Fibroblast of upper back skin (primary cell): ENCODE measurements at places on chromosomes 6 and 20.
A peak's percentile ranks its signal among the peaks of the same experiment; 100 is the strongest.

GRCh38 chr20:2914160-2914559, 40.9 kb downstream of the PTPRA start:
- DNase-seq, result peak; percentile 8

DNA sequence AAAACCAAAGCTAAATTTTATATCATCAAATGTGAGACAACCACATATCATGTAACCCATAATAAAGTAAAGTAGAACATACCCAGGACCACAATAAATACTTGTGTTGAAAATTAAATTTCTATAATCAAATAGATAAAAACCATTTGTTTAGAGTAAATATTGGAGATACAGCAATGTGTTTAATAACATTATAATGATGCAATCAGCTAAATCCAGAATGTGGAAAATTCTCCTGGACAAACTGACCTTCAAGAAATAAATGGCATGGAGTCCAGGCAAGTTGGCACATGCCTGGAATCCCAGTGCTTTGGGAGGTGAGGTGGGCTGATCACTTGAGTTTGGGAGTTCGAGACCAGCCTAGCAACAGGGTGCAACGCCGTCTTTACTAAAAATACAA, 84.0 kb downstream of the GPX5 start:
- DNase-seq, result no peak

DNA sequence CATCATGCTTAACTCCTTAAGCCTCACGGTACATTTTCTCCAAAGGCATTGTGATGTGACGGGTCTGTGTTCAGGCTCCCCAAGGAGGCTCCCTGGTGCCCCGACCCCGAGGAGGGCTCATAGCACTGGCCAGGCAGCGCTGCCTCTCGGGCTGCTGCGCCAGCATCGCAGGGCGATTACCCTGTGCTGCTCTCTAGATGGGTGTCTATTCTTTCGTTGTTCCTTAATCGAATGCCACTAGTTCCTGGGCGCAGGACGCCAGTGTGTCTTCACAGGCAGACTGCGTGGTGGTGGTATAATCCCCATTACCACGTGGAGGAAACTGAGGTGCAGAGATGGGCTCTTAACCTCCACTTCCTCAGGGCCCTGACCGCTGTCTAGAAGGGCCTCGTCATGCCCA, 267.4 kb downstream of the CDH4 start:
- no peak for DNase-seq

DNA sequence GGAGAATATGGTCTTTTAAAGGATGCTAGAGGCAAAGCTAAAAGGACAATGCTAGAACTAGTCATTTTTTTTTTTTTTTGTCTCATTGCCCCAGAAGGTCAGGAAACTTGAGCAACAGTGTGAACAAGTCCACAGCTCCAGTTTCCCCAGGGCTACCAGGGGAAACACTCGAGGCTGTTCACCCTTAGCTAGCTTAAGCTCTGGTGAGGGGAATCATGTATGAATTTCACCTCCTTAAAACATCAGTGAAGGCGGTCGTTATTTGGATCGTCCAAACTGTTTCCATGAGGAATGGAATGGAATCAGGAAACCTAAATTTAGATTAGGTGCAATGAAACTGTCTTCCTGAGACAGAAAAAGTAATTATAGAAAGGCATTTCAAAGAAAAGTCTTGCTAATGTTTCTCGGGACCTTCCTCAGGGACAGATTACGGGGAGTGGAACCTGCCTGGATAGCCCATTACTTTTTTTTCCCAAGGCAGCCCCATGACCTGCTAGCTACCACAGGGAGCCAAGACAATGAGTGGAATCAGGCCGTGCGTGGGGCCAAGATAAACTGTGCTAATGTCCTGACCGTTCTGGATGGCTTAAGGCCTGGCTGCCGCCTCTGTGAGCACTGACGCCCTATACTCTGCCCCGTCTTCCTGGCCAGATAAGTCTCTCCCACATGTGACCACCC, 164.8 kb upstream of the SGK1 start:
- no peak for DNase-seq

- DNase-seq, result no peak
These were observed 768.4 kb upstream of the DEFB115 start for GRCh38 chr20:30488941-30489613.

- no peak for DNase-seq
These were observed 44.9 kb downstream of the ZNF334 start for GRCh38 chr20:46468508-46468907.

DNA sequence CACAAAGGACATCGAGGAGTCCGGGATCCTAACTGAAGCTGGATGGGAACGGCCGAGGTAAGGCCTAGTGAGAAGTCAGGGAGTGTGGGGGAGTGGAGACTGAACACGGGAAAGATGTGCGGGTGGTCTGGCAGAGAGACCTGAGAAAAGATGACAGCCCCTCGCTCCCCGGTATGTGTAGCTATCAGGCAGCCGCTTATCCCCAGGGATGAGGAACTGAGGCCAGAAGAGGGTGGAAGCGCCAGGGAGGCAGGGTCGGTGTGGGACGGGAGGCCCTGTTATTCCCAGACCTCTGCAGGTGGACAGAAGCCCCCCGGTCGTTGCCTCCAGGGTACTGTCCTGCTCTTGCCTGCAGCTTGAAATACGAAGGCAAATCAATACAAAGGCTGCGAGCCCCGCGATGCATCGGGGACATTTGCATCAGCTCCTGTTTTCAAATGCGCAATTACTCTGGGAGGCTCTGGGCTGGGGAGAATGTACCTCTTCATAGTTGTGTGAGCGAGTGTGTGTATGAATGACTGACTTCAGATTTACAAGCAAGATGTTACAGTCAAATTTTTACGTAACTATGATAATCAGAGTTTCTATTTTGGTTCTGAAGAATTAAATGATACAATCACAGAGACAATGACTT, 221.3 kb downstream of the QKI start:
- no peak for DNase-seq

GRCh38 chr6:63510849-63511248, 61.4 kb upstream of the LOC128125822 start:
- DNase-seq, result no peak

- no peak for DNase-seq
These were observed 747.8 kb downstream of the MAFB start for GRCh38 chr20:39941245-39941644.

DNA sequence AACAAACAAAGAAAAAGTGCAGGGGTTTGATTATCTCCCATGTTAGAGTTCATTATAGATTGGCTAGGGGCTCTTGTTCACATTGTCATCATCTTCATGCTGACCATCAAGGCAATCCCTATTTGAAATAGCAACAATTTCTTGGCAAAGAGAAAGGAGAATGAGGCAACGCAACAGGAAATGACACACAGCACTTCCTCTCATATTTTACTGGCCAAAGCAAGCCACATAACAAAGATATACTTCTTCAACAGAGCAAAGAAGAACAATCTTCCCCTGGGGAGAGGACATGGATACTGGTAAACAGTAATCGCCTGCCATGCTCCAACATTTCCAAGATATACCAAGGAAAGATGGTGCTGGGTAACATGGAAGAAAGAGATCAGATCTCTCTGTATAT, 29.8 kb downstream of the EPM2A start:
- peak; percentile 50 for DNase-seq

DNA sequence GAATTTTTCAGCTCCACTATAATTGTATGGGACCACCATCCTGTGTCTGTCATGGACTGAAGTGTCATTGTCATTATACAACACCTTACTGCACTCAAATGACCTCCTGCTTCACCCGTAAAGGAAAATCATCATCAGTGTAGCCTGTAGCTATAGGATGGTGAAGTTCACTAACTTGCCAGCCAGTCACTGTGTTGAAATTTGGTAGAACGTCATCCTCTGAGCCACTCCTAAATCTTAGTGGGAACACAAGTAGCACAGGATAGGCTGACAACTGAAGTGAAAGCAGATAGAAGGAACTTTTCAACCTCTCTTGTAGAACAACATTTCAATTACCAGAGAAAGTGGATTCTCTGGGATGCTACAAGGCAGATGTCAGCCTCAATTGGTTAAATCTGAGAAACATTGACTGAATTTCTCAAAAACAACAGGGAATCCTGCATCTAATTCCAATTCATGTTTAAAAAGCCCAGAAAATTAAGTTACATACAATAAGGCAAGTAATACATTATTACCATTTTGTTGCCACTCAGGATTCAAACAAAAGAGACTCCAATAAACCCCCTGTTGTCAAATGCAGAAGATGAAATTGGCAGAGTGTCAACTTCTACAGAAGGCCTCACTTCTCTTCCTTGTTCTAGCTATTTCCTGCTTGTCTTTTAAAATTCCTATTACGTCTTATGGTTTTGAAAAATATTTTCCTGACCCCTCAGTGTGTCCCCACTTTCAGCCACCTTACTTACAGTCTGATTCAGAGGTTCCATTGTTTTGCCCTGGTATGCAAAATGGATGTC, 647.9 kb upstream of the AGPAT4 start:
- peak; percentile 18 for DNase-seq

DNA sequence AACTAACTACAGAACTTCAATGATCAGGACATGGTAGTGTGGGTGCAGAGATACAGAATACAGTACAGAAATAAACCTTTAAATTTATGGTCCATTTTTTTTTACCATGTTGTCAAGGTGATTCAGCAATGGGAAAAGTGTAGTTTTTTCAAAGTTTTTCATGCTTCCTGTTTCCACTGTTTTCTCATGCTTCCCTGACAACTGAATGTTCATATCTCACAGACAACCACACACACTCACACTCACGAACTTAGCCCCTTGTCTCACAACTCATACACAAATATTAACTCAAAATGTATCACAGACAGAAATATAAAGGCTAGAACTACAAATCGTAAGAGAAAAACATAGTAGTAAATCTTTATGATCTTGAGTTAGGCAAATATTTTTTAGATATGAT, 232.6 kb upstream of the CDYL start:
- DNase-seq, result no peak

DNA sequence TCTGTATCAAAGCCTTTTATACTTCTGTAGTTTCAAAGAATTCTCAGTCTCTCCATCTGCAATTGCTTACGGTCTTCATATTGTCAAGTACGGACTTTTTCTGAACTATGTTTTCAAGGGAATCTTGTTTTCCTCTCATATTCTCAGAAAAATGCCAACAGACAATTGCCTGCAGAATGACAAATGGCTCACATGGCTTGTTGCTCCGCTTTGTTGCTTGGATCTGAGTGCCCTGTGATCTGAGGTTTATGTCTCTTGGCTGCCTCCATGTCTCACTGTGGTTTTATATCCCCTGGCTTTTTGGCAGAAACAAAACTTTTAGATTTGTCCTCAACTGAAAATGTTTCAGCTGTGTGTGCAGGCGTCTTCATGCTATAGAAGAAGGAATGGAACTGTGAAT, 285.4 kb upstream of the CHD6 start:
- no peak for DNase-seq

GRCh38 chr6:161128230-161128629, 136.7 kb downstream of the MAP3K4 start:
- no peak for DNase-seq

- DNase-seq, result peak; percentile 82
These were observed 72.0 kb upstream of the BACH2 start for GRCh38 chr6:90368601-90369000.

- no peak for DNase-seq
These were observed 69.9 kb upstream of the BTBD3 start for GRCh38 chr20:11847827-11848226.

- peak; percentile 62 for DNase-seq
These were observed 19.9 kb downstream of the EZR start for GRCh38 chr6:158799051-158799792.

GRCh38 chr6:87487555-87487954, 14.8 kb downstream of the SLC35A1 start:
- no peak for DNase-seq

- no peak for DNase-seq
These were observed 268.8 kb downstream of the ZNF217 start for GRCh38 chr20:53324816-53325215.

DNA sequence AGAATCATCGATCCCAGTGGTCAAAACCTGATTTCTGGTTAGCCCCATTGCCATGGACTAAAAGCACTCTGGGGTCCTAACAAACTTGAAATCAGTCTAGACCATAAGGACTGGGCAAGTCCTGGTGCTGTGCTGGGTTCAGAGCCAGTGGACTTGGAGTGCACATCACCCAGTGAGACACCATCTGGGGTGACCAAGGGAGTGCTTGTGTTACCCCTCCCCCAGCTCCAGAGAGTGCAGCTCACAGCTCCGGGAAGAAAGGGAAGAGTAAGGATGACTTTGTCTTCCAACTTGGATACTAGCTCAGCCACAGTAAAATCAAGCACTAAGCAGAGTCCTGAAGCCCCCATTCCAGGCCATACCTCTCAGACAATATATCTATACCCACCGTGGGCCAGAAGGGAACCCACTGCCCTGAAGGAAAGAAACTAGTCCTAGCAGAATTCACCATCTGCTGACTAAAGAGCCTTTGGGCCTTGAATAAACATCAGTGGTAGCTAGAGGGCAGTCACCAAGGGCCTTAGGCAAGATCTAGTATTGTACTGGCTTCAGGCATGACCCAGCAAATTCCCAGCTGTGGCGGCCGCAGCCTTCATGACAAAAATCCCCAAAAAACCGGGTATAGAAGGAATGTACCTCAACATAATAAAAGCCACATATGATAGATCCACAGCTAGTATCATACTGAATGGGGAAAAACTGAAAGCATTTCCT, 153.5 kb upstream of the OGFRL1 start:
- no peak for DNase-seq

DNA sequence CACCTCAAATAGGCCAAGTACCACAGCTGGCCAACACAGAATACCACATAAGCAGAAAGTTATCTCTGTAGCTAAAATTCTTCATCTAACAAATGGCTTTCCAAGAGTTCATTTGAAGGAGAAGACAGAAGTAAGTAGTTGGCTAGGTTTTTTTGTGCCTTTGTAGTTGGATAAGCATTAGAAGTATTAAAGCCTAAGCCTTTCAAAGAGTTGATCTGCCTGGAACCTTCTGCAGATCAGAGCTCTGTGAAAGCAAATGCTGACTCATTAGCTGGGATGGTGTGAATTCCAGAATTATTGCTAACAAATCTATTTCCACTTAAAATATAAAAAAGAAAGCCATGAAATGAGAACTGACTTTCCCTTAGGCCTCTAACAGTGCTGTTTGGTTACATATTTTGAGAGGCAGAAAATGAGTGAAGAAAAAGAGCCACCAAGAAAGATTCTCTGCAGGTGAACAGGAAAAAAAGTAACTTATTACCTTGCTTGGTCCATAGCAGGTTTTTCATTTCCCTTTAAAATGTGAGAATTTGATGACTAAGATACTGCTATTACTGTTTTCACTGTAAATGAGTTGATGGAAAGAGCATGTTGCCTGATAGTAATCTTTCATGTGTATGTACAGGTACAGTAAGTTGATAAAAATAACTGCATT, 763.2 kb upstream of the FLRT3 start:
- DNase-seq, result peak; percentile 26

GRCh38 chr6:12849809-12850198, 133.2 kb downstream of the PHACTR1 start:
- peak; percentile 7 for DNase-seq

DNA sequence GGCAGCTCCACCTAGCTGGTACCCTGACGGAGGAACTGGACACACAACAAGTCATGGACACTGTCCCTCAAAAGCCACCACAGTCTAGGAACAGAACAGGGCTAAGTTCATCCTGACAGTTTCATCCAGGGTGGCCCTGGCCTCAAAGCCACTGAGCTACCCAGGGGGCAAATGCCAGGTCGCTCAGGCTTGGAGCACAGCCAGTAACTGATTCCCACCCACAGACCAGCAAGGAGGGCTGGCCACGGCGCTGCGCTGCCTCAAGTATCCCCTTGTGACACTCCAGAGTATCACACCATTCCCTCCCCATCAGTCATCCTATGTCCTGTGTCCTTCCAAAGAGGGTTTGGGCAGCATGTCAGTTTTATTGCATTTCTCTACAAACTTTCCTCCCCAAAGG, 72.2 kb downstream of the GINS1 start:
- no peak for DNase-seq

- no peak for DNase-seq
These were observed 55.1 kb downstream of the ELOVL5 start for GRCh38 chr6:53293691-53294090.

- no peak for DNase-seq
These were observed 137.9 kb downstream of the MAFB start for GRCh38 chr20:40551125-40551530.
